Anterior cingulate cortex (tissue), 58 donors: ENCODE measurements at places on chromosomes 4 and X.
A peak's percentile ranks its signal among the peaks of the same experiment; 100 is the strongest.

DNA sequence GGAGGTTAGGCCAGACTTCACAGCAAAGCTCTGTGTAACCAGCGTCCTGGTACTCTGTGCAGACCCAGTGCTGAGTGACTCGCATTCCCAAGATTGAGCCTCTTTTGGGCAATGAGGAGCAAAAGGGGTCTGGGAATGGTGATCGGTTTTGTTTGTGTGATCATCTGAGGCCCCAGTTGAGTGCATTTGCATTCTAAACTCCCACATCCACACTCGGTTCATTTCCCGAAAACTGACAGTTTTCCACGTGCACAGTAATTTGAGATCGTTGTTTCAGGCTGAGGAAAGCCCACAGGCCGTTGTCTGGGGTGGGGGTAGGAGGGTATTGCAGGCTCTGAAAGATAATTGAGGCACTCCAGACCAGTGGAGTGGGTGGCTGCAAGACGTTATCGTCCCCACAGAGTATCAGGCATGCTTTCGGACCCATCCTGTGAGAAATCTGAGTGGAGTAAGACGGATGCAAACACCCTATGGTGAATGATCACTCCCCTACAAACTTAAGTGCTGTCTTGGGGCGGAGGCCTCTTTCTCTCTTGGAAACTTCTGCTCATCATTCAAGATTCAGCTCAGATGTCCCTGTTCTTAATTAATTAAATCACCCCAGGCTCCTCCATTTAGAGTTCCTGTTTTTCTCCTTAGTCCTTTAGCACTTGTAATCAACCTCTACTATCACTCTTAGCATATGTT, 96.1 kb downstream of the AFF1 start:
- DNase-seq, result no peak

GRCh38 chr4:129335276-129335675, 239.3 kb downstream of the C4orf33 start:
- DNase-seq, result no peak

- no peak for DNase-seq
These were observed 34.5 kb downstream of the KDM5C start for GRCh38 chrX:53190363-53190960.

DNA sequence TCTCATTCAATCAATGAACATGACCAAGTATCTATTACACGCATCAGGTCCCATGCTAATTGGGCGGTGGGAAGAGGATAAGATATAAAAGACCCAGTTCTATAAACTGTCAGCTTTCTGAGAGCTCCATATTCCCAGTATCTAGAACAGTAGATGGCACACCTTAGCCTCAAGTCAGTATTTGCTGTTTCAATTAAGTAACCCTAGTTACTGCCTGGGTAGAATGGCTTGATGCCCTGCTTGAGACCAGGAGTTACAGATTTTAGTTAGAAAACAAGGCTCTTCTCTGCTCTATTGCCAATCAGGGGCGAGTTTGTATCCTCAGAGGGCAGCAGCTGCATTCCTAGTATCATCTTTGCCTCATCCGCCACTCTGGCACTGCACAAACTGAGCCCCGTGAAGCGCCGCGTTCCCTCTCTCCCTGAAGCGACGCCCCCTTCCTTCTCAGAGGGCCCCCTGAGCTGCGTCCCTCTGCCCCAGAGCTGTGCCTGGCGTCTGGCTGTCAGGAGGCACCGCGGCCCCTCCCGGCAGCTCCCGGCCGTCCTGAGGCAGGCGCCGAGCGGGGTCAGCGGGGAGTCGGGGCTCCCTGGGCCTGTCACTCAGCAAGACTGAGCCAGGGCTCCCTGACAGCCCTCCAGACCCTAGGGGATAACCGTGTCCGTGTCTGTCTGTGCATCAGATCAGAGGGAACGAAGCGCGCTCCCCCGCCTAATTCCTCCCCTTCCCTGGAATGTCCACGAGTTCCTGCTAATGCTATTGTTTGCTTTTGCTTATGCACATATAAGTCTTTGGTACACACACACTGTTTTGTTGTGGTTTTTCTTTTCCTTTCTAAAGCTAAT, 212.4 kb upstream of the TTC29 start:
- no peak for DNase-seq

GRCh38 chr4:31538877-31539276, 818.7 kb downstream of the PCDH7 start:
- no peak for DNase-seq

DNA sequence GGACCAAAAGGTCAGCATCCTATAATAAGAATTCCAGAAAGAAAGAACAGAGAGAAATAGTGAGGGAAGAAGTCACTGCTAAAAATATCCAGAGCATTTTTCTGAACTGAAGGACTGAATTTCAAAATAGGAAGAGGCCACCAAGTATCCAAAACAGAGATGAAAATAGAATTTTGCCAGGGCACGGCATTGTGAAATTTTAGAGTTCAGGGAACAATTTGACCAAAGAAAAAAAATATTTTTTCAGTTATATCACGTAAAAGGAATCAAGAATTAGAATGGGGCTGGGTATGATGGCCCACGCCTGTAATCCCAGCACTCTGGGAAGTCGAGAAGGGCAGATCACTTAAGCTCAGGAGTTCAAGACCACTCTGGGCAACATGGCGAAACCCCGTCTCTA, 65.4 kb downstream of the FGFBP1 start:
- DNase-seq, result no peak

GRCh38 chrX:97158269-97158668, 274.6 kb downstream of the RPA4 start:
- DNase-seq, result no peak

DNA sequence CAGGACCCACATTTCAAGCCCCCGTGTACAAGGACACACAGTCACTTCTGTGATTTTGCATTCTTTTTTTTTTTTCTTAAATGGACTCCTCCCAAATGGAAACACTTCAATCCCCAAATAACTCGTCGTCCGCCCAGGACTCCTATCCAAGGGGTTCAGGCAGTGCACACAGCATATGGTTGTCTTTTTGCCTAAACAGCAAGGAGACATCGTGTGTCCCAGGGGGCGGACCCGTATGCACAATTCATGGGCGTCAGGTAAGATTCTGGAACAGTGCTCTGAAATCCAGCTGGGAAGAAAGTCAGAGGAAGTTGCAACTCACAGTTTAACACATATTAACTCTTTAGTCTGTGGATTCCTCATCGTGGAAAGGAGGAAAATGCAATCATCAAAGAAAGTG, 231.3 kb downstream of the SHOX start:
- no peak for DNase-seq

DNA sequence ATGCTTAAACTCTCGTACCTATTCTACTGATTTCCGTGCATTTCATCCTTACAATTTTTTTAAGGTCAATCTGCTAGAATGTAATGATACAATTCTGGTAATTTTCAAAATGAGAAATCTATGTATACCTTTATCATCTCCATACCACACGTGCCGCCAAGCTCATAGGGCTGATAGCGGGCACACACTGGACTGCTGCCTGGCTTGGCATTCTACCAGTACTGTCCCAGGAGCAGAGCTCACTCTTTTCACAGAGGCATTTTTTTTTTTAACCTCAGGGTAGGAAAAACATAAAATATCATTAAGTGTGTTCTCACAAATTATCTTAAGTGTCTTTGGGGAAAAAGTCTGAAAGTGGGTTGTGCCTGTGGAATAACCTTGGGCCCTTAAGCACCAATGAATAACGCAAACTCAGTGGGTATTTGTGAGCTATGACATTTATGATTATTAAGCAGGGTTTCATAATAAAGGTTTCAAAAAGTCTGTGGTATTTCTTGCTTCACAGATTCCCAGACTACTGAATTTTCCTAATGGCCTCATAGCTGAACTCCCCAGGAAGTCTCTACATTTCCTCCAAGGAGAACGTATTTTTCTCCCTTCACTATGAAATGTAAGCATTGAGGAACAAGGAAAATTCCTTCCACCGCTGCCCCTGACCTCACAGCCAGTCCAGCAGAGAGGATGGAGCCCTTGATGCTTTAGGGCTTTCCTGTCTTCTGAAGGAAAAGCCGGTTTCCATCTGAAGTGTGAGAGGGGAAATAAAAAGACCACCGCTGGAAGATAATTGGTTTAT, 125.2 kb downstream of the ELOVL6 start:
- no peak for DNase-seq

DNA sequence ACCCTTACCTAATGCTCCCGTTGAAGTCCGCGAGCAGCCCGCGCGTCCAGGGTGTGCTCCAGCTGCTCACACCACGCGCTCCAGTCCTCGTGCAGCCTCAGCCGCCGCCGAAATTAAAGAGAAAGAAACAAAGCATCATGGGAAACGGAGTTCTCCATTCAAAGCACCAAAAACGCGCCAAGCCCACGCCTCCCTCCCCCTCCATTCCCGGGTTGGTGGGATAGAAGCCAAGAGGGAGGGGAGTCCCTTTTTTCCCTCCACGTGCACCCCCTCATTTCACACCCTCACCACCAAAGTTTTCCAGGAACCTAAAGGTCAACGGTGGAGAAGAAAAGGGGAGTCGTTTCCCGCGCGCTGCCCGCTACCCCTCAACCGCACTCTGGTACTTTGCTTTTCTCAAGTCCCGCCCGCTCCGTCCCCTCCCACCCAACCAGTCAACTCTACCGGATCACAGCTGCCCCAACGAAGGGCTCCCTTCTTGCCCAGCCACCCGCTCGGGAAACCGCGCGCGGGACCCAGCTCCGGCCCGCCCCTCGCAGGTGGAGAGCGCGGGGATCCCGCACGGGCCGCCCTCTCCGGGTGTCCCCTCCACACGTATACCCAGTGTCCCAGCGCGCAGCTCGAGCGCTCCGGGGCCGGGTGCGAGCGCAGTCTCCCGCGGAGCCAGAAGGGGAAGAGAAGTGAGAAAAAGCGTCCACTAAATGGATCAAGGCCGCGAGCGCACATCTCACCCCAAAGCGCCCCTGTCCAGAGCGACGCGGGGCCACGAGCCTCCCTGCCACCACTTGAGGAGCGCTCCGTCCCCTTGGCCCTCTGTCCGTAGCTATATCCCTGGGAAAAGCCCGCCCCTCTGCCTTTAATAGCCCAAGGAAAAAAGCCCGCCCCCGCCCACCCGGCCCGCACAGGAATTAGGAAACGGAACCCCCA, 65.1 kb upstream of the CCDC160 start:
- DNase-seq, result peak; percentile 0

DNA sequence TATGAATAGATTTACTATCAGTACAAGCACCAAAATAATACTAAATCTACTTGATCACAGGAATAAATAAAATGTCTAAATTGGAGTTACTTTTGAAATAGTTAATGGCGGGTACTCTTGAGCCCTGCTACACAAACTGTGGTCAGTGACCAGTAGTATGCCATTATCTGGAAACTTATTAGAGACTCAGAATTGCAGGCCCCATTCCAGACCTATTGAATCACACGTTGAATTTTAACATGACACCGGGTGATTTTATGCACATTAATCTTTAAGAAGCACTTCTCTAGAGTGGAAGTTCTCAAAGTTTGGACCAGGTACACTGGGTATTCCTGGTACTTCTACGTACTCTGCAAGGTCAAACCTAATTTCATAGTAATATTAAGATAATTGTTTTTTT, 660.0 kb upstream of the POU3F4 start:
- DNase-seq, result no peak

- DNase-seq, result no peak
These were observed 11.9 kb upstream of the PDHA1 start for GRCh38 chrX:19331831-19332230.

GRCh38 chrX:135178636-135179035, 7.4 kb upstream of the CT55 start:
- DNase-seq, result no peak

DNA sequence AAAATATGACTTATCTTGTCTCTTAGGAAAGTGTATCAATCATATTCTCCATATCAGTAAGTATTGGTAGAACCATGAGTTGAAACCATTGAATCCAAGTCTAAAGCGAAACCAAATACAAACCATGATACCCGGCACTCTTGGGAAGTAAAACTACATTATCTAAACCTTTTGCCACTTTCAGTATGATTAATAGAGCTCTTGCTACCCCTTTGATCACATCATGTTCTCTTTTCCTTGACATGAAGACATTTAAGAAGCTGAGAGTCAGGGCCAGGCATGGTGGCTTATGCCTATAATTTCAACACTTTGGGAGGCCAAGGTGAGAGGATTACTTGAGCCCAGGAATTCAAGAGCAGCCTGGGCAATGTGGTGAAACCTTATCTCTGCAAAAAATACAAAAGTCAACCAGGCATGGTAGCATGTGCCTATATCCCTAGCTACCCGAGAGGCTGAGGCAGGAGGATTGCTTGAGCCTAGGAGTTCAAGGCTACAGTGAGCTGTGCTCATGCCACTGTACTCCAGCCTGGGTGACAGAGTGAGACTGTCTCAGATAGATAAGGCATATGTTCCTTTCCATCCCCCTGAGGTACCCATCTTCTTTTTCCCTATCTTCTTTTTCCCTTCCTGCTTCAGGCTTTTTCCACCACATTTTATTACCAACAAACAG, 45.4 kb downstream of the CEP135 start:
- DNase-seq, result no peak

GRCh38 chr4:61129971-61130370, 70.2 kb upstream of the ADGRL3 start:
- no peak for DNase-seq

GRCh38 chr4:158121161-158121579, 51.7 kb downstream of the GASK1B start:
- no peak for DNase-seq

DNA sequence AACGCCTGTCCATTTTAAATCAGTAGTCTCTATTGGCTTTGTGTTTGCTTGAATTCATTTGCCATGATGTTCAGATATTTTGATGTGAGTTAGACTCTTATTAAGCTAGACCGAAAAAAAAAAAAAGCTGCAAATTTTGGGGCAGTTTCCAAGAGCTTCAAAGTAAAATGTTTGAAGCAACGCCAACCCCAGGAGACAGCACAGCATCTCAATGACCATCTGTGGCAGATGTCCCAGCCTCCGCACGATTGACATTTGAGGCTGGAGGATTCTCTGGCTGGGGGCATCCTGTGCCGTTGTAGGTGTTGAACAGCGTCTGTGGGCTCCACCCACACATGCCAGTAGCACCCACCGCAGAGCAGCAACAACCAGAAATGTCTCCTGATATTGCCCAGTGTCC, 17.1 kb upstream of the ARSF start:
- peak; percentile 9 for DNase-seq

DNA sequence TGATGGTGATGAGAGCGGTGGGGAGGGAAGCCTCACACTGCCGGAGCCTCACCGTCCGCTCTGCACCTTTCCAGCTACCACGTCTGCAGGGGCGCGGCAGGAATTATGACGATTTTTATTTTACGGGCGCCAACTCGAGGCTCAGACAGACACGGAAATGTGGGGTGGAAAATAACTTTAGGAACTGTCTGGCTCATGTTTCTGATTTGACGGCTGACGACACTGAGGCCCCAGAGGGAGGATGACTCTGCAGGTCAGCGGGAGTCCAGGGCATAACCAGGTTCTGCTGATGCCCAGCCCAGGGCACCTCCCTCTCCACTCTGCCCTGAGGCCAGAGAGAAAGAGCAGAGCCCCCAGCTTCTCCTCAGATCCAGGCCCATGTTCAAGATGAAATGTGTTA, 43.9 kb downstream of the C4orf50 start:
- DNase-seq, result no peak

- no peak for DNase-seq
These were observed 41.9 kb downstream of the F11 start for GRCh38 chr4:186307916-186308315.

DNA sequence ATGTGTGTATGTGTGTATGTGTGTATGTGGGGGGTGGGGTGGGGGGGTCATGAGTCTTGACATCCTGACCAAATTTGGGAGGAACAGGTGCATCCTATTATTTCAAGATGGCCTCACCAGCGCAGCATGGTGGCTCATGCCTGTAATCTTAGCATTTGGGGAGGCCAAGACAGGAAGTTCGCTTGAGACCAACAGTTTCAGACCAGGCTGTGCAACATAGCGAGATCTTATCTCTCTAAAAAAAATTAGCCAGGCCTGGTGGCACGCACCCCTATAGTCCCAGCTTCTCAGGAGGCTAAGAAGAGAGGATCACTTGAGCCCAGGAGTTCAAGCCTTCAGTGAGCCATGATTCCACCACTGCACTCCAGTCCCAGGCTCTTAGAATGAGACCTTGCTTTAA, 47.0 kb upstream of the DHRSX start:
- no peak for DNase-seq
